A673 (cell line): ENCODE measurements at places on chromosomes 13 and 19.

DNA sequence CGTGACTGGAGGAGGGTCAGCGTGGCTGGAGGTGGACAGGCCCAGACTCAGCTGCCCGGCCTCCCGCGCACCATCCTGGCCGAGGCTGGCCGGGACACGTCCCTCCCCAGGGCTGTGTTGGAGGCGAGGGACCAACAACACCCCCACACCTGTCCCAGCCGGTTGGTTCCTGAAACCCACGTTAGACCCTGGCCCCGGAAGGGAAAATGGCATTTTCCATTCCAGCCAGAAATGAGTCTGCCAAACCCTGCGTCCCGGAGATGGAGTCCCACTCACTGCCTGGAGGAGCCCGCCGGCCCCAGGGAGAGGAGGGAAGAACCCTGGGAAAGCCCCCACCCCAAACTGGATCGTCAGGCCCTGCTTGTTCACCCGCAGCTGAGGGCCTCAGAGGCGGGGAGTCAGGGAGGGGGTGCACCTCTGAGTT is 4.8 kb upstream of the WDR18 start:
- no peak for DNase-seq

- DNase-seq = peak; percentile 67
Measured at GRCh38 chr19:29260477-29261317, 47.7 kb upstream of the UQCRFS1 start.

DNA sequence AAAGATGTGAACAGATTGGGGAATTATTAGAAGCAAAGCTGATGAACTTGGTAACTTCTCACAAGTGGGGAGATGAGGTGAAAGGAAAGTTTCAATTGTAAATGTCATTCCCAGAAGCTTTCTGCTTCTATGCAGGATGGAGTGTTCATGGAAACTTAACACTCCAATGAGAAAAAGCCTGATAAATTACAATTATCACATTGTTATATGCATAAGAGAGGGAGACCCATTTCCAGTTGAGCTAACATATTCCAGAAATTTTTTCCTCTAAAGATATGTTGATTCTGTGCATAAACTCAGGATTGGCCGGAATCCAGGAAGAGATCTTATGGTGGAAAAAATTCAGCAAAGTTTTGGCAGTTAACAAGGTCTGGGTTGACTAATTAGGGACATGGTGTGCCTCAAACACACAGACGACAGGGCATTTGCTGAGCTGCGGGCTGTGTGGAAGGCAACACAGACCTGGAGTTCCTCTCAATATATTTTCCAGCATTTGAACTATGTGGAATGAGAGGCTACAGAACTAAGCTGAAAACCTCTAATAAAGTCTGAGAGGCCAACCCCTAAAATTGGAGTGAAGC is 64.9 kb upstream of the FGF14 start:
- DNase-seq = peak; percentile 8

- DNase-seq = no peak
Measured at GRCh38 chr19:53581871-53582279, 43.9 kb downstream of the ZNF331 start.
